ENCODE measurements at places on chromosomes 7 and 10.

- no peak for DNase-seq
Observed at GRCh38 chr7:91164506-91164905, 99.7 kb upstream of the FZD1 start.

DNA sequence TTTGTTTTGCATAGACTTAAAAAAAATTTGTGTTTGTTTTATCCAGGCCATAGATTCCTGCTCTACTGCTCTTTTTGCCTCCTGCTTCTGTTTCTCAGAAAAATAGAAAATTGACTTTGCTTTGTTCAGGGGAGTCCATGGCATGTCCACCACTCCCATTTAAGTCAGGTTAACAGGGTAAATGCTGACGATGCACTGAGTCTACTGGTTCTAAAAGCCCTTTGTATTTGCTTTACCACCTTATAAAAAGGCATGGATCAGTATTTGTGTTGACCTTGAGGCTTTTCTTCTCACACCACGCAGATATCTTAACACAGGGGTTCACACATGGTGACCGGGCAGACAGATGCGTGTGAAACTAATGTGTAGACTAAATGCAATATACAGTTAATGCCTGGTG lies 139.5 kb upstream of the RHEB start:
- DNase-seq: no peak

DNA sequence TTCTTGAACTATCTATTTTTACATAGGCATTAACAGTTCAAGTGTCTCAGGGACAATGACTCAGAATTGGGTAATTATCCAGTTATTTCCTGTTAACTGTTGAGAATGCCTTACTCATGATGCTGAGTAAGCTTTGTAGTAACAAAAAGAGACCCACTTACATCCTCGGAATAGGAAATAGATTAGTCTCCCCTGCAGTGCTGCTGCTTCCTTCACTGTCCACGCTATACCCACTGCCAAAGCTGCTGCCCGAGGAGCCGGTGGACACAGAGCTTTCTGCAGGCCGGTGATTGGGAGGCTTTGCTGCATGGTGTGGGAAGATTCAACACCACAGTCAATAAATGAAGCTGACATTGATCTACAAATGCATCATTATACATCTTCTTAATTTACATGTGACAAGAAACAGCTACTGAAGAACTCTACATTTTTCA lies 357.1 kb downstream of the PCLO start:
- DNase-seq: no peak

- no peak for DNase-seq
Observed at GRCh38 chr7:101910991-101911799, 93.8 kb downstream of the CUX1 start.

DNA sequence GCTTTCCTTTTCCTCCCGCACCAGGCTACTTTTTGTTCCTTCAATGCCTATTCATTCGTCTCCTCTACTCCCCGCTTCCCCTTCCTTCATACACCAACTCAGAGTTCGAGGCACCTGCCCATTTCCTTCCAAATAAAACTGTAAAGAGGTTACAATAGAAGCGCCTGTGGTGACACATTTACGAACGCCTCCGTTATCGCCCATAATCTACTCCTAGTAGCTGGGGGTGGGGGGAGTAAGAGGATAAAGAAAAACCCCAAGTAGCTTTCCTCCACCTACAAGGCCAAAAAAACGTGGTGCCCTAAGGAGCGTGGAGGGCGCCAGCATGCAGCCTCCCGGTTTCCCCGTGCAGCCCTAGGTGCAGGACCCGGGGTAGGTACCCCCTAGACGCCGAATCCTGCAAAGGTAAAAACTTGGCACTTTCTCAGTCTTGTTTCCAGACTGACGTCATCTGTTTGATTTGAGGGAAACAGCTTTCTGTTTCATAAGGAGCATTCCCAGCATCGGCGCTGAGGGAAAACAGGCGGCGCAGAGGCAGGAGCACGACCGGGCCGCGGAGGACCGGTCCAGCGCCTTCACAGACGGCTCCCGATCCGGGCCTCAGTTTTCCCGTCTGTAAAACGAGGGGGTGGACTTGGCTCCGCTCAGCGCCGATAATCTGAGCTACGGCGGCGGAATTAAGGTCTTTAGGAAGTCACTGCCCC lies 922 bp downstream of the PPA1 start:
- no peak for DNase-seq

DNA sequence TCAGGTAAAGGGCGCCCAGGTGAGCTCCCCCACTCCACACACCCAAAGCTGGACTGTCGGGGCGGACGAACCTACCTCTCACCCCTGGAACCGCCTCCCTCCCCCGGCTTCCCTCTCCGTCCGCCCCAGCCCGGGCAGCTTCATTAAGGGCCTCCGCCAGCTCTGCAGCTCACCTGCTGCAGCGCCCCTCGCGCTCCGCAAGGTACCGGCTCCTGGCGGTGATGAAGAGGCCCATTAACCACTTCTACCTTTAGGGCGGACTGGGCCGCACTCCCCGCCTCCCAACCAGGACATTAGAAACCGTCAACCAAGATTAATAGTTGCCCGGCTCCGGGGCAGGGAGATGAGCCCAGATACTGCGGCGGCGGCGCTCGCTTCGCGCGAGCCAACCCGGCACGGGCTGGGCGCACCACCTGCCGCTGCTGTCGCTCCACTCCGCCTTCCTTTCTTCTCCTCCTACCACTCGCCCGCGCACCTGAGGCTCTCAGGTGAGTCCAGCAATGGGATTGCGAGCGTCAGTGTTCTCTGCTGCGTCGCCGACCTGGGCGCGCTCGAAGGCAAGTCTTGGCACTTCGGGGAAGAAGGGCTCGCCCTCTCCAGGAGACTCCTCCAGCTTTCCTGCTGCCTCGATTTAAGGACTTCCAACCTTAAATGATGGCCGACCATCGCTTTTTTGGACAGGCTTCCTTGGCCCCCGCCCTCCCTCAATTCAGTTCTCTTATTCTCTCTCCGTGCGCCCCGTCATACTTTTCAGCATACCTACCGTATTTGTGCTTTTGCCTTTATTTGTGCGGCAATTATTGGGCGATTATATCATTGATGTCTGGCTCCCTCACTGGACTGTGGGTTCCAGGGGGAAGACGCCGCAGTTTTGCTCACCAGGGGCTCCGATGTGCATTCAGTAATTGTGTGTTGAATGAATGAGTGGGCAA lies 13.6 kb upstream of the KAZALD1 start:
- no peak for DNase-seq

DNA sequence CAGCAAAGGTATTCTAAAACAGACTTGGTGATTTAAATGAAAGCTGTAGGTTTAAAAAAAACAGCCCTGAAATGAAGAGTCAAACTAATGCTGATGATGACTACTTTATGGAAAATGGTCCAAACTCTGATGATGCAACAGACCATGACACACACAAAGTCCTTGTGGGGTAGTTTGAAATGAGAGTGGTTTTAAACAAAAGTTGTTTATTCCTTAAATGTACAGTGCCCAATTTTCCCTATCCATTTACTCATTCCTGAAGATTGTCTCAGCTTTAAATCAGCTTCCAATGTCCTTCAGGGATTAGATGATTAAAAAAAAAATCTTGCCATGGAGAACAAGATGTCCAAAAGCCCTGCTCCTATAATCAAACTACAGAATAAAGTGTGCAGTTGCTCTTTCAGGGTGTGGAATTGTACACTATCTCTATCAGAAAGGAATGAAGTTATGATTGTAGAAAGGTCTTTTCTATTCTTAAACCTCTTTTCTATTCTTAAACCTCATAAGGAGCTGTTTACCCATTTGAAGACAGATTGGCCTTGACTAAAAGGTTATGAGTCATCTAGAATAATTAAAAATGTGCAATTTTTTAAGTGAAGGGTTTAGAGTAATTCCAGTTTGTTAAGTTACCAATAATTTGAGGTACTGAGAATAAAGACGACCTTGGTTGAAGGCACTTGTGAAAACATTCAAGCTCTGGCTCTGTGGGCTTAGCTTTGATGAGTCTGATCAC lies 70.2 kb upstream of the ITGA8 start:
- no peak for DNase-seq

DNA sequence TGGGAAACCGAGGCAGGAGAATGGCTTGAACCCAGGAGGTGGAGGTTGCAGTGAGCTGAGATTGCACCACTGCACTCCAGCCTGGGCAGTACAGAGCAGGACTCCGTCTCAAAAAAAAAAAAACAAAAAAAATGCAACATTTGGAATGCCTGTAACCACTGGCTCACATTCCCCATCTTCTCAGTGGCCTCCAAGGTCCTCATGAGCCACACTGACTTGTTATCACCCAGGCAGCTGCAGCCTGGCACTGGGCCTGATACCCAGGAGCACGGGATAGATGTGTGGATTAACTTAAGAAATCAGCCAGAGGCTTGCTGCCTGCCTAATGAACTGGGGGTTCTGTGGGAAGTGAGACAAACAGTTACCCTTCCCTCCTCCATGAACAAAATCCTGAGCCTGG lies 23.0 kb downstream of the JCAD start:
- no peak for DNase-seq

GRCh38 chr7:36370046-36370445 lies 19.6 kb upstream of the ANLN start:
- DNase-seq: no peak

DNA sequence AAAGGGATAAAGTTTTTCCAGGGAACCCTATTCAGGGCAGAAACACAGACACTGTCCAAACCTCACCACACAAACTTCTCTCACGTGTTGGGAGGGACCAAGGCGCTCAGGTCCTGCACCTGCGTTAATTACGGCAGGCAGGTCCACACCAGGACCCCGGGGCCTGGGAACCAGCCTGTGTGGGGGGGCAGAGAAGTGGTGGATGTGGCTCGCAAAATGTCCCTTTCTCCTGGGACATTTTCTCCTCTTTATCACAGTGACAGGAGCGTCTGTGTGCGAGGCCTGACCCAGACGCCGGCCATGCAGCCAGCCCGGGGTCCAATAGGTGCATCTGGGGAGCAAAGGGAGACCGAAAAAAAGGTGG lies 73.4 kb upstream of the ZNF722 start:
- no peak for DNase-seq

- DNase-seq: no peak
Observed at GRCh38 chr7:73983437-73984164, 44.4 kb upstream of the ELN start.

DNA sequence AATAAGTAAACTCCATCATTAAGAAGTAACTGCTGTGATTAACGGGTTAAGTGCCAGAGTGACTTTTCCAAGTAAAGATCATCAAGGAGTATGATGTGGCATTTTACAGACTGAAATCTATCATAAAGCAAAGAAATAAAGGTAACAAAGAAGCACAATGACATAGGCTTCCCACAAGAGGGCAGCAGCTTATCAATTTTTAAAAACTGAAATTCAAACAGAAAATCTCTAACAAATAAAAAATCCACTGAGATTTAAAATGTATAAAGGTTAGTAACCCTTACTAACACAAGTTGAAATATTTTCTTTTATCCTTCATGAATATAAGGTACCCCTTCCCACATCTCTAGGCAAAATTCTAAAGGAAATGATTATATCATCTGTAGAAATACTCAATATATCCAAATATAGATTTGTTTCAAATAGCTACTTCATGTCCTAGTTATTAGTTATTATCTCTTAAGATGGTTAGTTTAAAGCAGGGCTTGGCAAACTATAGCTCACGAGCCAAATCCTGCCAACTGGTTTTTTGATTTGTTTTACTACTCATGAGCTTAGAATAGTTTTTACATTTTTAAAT lies 29.2 kb downstream of the FAM3C start:
- no peak for DNase-seq

DNA sequence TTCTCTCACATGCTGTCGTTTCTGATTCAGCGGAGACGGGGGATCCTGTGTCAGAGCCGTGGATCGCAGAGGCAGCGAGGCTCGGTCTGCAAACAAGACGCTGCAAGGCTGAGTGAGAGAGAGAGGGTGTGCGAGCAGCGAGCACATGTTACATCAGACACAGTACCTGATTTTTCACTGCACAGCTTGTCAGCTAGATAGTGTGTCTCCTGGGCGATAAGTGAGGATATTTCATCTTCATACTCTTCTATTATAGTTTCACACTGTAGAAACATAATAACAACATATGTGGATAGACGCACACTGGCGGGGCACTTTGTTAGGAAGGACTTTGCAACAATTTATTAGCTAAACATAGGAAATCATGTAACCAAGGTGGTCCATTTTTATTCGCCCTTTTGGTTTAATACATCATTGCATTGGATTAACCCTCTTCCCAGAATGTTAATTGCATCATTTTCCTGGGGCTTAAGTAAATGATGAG lies 39.5 kb downstream of the CNPY1 start:
- DNase-seq: no peak
